LHCN-M2 (cell line): ENCODE measurements at places on chromosomes 12 and 14.

- DNase-seq: no peak
Measured at GRCh38 chr14:77498984-77499527, 440 bp upstream of the ISM2 start.

GRCh38 chr14:33796356-33796755, 154.5 kb downstream of the EGLN3 start:
- no peak for DNase-seq

- peak; percentile 86 for DNase-seq
Measured at GRCh38 chr14:52025310-52025709, 36.0 kb downstream of the RTRAF start.

DNA sequence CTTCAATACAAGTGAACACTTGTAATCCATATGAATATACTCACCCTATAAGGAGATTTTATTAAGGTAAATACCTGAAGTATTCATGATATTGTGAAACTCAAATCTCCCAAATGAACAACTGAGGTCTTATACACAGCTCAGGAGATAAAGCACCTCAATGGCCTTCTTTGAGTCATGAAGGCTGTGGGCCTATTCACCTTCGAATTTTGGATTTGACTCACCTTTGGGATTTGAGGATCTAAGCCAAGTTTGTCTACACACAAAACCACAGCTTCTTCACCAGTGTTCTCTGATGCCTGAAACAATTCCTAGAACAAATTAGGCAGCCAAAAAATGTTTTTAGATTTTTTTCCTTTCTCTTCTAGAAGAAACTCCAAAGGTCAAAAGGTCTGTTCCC, 194.1 kb downstream of the NUAK1 start:
- no peak for DNase-seq

GRCh38 chr14:51604073-51604472, 47.6 kb upstream of the FRMD6 start:
- peak; percentile 69 for DNase-seq

DNA sequence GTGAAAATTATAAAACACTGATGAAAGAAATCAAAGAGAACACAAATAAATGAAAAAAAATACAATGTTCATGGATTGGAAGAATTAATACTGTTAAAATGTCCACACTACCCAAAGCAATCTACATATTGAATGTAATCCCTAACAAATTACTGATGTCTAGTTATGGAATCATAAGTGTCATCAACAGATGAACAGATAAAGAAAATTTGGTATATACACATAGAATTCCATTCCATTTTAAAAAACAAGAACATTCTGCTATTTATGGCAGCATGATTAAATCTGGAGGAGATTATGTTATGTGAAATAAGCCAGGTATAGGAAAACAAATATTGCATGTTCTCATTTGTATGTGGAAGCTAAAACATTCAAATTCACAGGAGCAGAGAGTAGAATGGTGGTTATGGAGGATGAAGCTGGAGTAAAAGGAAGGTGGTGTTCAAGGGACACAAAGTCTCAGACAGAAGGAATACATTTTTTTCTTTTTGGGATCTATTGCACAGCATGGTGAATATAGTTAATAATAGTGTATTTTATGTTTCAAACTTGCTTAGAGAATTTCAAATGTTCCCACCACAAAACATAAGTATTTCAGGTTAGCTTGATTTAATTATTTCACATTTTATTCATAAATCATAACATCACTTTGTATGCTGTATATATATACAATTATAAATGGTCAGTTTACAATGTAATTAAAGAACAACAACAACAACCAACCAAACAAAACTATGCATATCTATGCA, 28.5 kb downstream of the A2M start:
- no peak for DNase-seq

DNA sequence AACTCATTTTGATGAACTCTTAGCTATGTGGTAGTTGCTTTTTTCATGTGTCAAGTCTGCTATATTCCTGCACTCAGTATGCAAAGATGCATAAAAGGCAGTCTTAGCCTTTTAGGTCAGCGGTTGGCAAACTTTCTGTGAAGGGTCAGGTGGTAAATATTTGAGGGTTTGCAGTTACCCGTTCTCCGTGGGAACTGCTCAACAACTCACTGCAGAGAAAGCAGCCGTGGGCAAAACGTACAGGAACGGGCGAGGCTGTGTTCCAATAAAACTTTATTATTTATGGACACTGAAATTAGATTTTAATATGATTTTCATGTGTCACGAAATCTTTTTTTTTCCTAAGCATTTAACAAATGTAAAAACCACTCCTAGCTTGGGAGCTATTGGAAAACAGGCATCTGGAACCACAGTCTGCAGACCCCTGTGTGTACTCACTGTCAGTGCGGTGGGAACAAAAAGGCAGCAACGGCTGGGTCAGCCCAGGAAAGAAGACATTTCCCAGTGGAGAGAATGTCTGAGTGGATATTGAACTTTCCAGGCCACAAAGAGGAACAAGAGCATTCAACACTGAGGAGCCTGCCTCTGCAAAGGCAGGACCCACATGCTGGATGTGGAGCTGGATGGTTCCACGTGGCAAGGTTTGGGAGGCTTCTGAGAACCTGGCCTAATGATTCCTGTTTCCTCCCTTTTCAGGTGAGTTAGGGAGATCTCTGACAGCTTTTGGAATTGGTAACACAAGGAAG, 3.5 kb upstream of the ACACB start:
- no peak for DNase-seq
